Sigmoid colon (tissue), 7 donors: ENCODE measurements at places on chromosomes 7 and 10. TPM values are rescaled to one million over a fixed set of nuclear protein-coding genes. Genes with fewer than 3 reads are reported as not detected.

DNA sequence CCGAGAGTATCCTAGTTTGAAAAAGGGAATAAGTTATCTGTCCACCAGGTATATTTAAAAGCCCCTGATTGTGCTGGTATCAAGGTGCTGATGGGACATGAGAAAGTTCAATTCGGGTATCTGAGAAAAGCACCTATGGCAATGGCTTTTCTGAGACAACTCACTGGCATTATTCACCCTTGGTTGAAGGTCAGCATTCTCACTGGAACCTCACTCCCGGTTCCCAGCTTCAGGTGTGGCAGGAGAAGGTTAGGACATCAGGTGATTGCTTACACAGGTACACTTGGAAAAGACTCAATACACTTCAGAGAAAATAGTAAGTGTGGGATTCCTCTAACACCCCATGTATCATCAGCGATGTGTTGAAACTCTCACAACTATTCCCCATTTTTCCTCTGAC lies 643.1 kb downstream of the INHBA start:
- no peak for DNase-seq

The EEF1AKMT2 gene
- total RNA-seq, result 19.7 TPM

GRCh38 chr7:34131371-34131770 lies 226.0 kb downstream of the BMPER start:
- no peak for DNase-seq

GRCh38 chr10:78706726-78707540 lies 361.8 kb upstream of the ZMIZ1 start:
- DNase-seq, result no peak
